ENCODE measurements at places on chromosomes 3 and 15.

DNA sequence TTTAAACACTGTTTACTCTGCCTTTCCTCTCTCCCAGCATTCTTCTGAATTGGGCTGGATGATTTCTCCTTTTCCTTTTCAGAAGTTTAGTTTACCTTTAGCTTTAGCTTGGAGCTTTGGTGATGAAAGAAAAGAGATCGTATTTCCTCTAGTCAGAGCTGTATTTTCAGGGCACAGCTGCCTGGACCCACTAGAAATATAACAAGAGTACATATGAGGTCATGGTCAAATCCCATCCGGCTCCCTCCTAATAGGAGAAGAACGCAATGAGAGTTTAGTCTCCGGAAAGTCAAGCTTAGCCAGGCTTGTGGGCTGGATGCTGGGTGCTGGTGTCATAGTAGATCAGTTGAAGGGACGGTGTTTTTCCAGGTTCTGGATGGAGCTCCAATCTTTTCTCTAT is 177.1 kb upstream of the PFN2 start:
- DNase-seq = no peak

GRCh38 chr15:64667736-64668161 is 107.6 kb downstream of the RBPMS2 start:
- no peak for DNase-seq

DNA sequence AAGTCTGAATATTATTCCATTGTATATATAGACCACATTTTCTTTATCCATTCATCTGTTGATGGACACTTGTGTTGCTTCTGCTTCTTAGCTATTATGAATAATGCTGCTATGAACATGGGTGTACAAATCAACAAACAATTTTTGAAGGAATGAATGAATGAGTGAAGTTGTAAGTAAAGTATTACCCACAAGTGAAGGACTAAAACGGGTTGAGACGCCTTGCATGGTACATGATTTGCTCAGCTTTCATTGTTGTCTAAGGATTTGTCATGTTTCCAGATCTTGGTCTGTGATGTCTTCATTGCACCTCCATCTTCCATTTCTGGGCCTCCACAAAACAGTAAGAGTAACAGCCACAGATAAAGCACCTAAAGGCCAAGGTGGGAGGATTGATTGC is 20.5 kb downstream of the IFT122 start:
- DNase-seq = no peak

DNA sequence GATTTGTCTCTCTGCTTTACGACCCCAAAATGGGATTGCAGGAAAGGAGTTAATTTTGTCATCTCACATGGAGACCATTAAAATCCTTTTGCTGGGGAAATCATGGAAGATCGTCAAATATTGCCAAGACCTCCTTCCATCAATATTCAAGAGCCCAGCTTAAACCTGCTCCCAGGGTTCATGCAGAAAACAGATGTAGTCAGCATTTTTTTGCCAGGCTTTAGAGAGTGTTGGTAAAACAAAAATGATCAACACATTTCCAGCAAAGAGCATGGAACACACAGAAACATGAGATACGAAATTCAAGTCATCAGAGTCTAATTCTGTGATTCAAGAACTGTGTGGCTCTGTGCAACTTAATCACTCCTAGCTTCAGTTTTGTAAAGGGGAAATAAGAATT is 118.0 kb upstream of the ATP10A start:
- no peak for DNase-seq

DNA sequence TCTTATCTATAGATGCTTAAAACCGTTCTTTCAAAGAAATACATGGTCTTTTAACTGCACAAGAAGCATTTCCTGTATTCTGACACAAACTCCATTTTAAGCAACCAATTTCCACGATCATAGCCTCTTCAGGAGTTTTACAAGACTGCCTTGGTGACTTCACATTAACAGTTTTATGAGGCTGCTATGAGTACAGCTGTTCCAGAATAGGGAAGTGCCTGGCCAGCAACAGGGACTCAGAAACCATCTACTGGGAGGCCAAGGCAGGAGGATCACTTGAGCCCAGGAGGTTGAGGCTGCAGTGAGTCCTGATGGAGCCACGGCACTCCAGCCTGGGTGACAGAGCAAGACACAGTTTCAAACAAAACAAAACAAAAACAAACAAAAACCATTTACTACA is 78.4 kb downstream of the B3GNT5 start:
- no peak for DNase-seq

DNA sequence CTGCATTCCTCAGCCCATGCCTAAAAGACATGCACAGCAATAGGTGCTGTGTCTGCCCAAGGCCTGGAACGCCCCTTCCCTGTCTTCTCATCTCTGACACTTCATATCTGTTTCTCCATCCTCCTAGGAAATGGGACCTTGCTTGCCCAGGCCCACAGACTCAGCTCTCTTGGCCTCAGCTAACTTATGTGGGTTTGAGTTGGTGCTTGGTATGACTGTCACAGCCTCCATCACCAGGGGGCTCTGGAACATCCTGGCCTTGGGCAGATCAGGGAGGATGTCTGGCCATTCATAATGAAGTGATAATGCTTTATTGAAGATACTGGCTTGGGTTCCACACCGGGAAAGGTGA is 156.7 kb upstream of the SMAD3 start:
- no peak for DNase-seq

DNA sequence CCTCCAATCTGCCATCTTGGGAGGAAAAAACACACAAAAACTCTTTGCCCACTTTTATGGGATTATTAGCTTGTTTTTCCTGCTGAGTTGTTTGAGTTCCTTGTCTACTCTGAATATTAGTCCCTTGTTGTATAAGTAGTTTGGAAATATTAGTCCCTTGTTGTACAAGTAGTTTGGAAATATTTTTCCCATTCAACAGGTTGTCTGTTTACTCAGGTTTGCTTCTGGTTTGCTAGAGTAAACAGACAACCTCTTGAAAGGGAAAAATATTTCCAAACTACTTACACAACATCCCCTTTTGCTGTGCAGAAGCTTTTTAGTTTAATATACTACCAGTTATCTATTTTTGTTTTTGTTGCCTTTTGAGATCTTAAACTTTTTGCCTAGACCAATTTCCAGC is 193.3 kb upstream of the MANF start:
- no peak for DNase-seq

DNA sequence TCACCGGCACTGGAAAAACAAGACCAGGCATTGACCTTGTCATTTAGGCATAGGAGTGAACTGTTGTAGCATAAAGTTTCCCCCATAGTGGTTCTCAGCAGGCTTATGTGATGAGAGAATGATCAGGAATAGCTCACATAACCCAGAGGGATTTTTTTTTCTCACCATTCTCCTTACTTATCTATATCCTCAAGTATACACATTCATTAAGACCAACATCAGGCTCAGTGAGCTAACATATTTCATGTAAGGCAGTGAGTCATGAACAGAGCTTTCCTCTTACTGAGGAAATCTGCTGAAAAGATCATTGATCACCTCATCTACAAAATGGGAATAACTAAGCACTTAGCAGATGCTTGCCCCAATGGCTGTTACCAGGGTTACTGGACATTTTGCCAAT is 396.6 kb upstream of the TMCO5A start:
- DNase-seq = no peak

DNA sequence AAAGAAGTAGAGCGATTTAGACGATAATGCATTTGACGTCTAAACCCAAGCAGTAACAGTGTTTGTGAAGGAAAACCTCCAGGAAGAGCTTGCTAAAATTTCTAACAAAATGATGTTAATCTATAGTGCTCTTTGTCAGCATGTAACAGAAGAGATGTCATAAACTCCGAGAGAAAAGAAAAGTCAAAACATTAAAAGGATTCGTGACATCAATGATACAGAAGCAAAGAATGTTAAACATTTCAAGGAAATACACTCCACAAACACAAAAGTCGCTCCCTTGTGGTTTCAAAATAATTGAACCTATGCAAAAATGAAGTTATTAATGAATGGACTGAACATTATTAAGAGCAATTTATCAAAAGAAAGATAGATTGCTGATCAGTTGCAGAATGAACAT is 27.9 kb downstream of the AADAC start:
- no peak for DNase-seq

DNA sequence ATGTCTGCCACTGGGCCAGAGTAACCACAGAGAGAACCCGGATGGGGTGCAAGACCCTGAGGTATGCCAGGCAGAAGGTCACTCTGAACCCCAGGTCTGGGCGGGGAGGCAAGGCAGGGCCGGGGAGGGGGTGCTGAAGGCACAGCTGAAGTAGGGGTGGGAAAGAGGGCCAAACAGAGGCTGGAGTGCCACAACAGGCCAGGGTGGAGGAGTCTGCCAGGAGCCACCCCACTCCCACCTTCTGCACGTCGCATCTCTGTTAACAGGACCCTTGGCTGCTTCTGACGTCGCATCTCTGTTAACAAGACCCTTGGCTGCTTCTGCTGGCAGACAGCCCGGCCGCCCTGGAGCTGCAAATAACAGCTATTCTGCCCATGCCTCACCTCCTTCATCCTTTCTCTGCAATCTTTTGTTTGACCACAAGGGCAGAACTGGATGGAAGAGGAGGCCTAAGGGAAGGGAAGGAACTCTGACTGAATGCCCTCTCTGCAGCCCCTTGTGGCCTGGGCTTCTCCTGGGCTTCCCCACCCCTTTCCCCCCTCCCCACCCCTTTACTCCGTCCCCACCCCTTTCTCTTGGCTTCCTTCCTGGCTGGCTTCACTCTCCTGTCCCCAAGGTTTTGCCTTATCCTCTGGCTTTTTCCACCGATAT is 20.6 kb upstream of the FBLN2 start:
- no peak for DNase-seq

DNA sequence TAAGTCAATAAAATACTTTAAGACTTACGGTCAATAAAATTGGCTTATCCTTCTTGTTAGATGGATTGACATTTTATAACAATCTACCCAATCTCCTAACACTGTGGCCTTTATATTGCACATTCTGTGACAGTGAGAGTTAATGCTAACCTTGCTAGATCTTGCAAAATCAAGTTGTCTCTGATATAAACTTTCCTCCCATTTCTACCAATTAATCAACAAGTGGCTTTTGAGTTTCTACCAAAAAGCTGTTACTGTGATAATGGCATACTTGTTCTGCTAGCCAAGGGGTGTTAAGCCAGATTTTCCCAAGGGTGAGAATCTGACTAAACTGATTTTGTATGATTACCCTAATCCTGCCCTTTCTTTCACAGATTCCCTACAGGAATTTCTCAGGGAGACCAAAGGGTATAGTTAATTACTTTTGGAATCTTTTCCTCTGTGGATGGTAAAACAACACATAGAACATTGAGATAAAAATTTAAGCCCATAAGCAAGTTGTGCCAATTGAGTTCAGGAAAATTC is 174.1 kb upstream of the SUCLG2 start:
- DNase-seq = no peak

Measured in D721Med (cell line).